H9 (cell line): ENCODE measurements at places on chromosomes 1 and 21. TPM values are rescaled to one million over a fixed set of nuclear protein-coding genes. Genes with fewer than 3 reads are reported as not detected.

The FCGR3B gene
- total RNA-seq = not detected in 2 replicates

The TNFRSF9 gene
- total RNA-seq = not detected in 2 replicates

The SPRR2A gene
- not detected in 2 replicates for total RNA-seq

DNA sequence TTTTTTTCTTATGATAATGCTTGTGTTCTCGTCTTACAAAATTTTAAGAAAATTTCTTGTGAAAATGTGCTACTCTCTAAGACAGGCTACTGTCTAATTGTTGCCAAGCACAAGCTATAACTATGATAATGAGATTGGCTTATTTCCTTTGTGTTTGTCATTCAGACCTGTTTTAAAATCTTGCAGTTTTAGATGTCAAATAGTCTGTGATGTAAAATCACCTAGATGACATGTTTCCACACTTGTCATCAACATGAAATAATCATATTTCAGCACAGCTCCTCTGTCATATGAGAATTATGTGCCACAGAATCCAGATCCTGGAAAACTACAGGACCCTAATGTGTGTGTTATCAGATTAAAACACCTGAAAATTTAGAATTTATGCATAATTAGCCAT, 539.7 kb downstream of the USP25 start:
- no peaks in the 10 kb centered on the region for H3K36me3 ChIP-seq
- H3K4me3 ChIP-seq = no peak overlapping the region
- no peak for DNase-seq
- H3K4me1 ChIP-seq = no peaks in the 10 kb centered on the region; the same call in 1 of the 2 replicates
- no peak overlapping the region for H3K27ac ChIP-seq

GRCh38 chr1:24692351-24692980, 49.4 kb downstream of the SRRM1 start:
- DNase-seq = no peak
- H3K4me1 ChIP-seq = no peaks in the 10 kb centered on the region
- H3K4me3 ChIP-seq = no peak overlapping the region
- H3K27ac ChIP-seq = no peak overlapping the region
- H3K36me3 ChIP-seq = peaks cover 3% of the 10 kb centered on the region; the same call in 1 of the 2 replicates

DNA sequence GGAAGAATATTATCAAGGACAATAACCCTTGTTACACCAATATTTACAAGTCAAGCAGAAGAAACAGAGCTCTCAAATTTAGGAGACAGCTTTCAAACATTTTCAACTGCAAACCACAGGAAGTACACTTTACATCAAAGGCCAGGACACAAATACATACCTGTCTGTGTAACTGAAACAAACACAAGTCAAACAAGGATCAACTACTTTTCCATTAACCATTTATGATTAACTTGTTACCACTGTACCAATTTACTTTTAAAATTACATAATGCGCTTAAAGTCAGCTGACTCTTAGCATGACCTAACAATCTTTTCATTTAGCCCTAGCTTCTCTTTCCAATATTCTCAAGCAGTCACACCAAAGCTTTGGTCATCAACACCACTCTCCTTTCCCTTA, 43.5 kb downstream of the TRIM33 start:
- H3K27me3 ChIP-seq = no peaks in the 10 kb centered on the region
- H3K4me3 ChIP-seq = no peak overlapping the region
- H3K4me1 ChIP-seq = no peaks in the 10 kb centered on the region; the same call in 1 of the 2 replicates
- H3K27ac ChIP-seq = no peak overlapping the region
- peaks cover 5% of the 10 kb centered on the region for H3K36me3 ChIP-seq
